D341Med (cell line): ENCODE measurements at places on chromosomes 5 and 9.
A peak's percentile ranks its signal among the peaks of the same experiment; 100 is the strongest.

GRCh38 chr5:116646611-116647289 lies 72.1 kb upstream of the SEMA6A start:
- DNase-seq = no peak

DNA sequence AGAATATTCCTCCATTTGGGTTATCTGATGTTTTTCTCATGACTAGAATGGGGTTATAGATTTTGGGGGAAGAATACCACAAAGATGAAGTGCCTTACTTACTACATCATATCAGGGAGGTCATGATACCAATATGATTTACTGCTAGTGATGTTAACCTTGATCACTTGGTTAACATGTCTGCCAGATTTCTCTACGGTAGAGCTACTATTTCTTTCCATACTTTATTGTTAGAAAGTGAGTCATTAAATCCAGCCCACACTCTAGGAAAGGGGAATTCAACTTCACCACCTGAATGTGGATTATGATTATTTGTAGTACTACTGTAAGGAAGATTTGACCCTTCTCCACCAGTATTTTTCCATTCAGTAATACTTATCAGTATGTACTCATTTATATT lies 64.7 kb downstream of the UBE2R2 start:
- DNase-seq = no peak

DNA sequence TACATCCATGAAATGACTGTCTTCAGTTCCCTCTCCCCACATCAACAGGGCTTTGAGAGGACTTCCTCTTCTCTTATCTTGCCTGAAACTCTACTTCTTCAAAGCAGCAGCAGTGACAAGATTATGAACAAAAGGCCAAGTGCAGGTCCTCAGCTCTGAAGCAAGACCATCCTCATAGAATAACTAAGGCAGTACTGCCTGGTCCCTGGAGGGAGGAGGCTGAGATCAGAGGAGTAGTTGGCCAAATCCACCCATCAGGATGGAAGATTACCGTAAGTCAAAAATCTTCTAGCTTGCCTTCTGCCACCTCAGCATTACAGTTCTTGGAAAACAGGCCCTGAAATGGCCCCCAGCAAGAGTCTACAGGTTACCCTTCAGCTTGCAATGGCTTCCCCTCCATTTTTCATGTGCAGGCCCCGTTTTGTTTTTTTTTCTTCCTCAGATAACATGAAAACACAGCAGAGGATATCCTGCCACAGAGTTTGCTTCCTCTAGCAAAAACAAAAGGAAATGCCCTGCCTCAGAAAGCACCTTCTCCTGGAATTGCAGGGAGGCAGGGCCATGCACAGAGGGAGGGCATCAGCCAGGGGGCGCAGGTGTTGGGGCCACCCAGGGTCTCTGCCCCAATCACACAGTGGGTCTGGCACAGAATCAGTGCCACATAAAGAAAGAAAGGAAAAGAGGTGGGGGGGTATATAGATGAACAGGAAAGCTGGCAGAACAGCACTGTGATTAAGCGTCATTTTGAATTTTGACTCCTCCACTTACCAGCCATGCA lies 40.0 kb downstream of the KLHL3 start:
- no peak for DNase-seq

DNA sequence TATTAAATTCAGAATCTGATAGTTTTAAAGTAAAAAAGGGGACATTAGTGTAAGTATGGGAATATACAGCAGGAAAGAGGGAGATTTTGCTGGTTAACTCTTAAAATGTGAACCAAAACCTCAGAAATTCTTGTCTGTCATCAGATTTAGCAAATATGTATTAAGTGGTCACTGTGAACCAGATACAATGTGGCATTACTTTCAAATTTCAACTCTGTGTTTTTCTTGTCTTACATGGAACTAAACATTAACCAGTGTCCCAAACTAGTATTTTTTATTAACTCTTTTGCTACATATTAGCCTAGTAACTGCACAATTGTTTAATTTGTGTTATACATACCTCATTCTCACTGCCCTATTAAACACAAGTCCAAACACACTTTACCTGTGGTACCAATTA lies 259.9 kb upstream of the RASA1 start:
- no peak for DNase-seq

- DNase-seq = no peak
These were observed 689 bp downstream of the CNTRL start for GRCh38 chr9:121075251-121076036.

DNA sequence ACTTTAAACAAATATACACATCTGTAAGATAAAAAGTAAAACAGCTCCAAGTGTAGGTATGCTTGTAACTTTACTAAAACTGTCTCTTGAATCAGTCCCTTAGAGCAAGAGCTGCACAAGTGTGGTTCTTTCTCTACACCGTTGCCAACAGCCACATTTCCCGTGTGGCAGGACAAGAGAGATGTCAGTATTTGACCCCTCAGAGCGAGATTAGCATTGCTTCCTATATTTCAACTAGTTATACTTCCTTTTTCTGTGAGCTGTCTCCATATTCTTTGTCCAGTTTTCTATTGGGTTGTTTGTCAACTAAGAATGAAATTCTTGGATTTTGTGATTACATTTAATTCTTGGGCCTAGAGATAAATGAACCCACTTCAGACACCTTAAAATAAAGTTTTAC lies 8.0 kb downstream of the PLIN2 start:
- DNase-seq = no peak

DNA sequence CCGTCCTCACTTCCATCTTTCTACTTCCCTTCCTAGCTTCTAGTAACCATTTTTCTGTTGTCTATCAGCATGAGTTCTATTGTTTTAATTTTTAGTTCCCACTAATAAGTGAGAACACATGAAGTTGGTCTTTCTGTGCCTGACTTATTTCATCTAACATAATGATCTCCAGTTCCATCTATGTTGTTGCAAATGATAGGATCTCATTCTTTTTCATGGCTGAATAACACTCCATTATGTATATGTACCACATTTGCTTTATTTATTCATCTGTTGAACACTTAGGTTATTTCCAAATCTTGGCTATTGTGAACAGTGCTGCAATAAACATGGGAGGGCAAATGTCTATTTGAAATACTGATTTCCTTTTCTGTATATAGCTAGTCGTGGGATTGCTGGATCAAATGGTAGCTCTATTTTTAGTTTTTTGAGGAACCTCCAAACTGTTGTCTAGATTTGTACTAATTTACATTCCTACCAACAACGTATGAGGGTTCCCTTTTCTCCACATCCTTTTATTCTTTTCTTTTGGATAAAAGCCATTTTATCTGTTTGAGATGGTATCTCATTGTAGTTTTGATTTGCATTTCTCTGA lies 50.3 kb downstream of the NSD1 start:
- no peak for DNase-seq

DNA sequence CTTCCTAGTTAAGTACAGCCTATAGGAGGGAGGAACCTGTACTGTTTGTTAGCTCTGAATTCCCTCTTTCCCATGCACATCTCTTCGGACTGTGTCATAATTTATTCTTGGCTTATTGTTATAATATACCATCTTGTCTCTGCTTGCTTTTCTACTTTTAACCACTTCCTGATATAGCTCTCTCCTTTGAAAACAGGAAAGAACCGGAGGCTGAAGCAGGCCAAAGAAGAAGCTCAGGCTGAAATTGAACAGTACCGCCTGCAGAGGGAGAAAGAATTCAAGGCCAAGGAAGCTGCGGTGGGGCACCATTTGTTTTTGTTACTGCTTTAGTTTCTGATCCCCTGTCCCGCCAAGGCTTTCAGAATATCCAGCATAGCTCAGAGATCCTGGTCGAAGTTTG lies 4.8 kb downstream of the ATP6V1G1 start:
- DNase-seq = no peak

DNA sequence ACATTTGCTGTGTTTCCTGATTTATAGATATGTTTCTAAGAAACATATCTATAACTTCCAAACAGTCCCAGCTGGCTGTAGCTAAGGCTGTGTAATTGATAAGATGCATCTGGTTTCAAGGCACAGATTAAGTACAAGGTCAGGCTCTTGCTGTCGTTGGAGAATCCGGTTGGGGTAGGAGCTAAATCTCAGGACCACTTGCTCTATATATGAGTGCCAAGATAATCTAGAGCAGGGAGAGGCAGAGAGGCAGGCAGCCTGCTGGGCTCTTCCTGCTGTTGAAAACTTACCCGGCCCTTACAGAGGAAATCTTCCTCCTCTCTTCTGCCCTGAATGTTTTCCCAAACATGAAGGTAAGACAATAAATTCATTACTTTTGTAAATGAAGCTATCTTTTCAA lies at the start of gene C7:
Gene C7, plus strand, starts transcription at position 234 of the 400 bp plus-strand sequence. Its CDS starts 114 bp downstream, at position 348.
- no peak for DNase-seq

DNA sequence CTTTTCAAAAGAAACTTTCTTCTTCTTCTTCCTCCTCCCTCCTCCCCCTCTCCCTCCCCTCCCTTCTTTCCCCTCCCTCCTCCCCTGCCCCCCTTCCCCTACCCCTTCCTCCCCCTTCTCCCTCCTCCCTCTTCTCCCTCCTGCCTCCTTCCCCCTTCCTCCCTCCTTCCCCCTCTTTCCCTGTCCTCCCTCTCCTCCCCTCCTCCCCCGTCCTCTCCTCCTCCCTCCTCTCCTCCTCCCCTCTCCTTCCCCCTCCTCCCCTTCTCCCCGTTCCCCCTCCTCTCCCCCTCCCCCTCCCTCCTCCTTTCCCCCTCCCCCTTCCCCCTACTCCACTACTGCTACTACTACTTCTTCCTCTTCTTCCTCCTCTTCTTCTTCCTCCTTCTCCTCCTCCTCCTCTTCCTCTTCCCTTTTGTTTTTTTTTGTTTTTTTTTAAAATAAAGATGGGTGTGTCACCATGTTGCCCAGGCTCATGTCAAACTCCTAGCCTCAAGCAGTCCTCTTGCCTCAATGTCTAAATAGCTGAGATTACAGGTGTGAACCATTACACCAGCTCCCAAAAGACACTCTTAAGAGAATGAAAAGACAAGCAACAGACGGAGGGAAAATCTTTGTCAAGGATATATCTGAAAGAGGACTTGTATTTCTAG lies 87.5 kb downstream of the SCAMP1 start:
- no peak for DNase-seq

- DNase-seq = no peak
These were observed 34.8 kb upstream of the TTC23L start for GRCh38 chr5:34803974-34804732.

GRCh38 chr9:93254061-93254481 lies 70.1 kb downstream of the WNK2 start:
- no peak for DNase-seq

- no peak for DNase-seq
These were observed 42.5 kb downstream of the CCL28 start for GRCh38 chr5:43369651-43370050.

DNA sequence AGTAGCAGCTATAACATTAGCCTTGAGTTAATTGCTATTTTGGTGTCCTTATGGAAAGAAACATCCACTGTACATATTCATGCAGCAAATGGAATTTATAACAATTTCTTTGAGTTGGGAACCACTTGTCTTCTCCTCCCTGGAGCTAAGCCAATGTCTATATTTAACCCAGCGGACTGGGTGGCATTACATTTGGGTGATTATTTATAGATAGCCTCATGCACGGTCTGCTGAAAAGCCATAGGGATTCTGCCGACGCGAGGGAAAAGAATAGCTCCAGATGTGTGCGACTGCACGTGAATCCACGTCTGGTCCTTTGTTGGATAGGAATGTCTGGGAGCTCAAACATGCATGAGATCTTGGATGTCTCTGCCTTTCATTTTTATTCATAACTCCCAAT lies 157.5 kb upstream of the BRINP1 start:
- no peak for DNase-seq

DNA sequence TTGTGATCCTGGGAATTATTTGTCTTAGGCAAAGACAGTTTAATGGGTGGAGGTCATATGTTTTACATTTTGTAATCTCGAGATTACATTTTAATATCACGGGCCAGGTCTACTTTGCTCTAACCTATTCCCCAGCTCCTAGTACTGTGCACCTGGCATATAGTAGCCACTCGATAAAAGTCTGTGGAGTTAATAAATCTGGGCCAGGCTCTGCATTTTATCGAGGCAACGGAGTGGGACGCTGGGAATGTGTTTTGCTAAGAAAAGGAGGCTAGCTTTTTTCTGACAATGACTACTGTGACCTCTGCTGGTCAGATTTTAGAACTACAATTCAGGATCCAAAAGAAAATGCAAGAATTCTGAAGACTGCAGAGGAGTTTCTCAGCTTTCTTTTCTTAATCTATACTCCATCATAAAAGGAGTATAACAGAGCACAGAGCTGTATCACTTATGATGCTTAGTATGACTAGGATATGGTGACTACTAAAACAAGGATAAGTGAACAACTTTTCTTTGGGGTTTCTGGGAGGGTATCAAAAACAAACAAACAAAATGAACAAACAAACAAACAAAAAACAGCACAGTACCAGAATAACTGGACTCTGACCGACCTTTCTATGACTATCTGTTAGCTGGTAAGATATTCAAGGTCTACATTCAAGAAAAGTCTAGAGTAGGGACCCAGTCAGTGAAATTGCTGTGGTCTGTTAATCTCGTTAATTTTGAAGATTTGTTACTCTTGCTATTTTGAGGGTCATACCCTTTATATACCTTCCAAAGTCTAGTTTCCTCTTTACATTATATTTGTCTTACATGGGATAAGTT lies 46.1 kb upstream of the CER1 start:
- peak; percentile 57 for DNase-seq

- DNase-seq = no peak
These were observed 237.5 kb upstream of the ADRA1B start for GRCh38 chr5:159678657-159679392.
